DMS79 treated with DMSO at 0.1 percent for 48 hours (cell line): ENCODE measurements at places on chromosomes 7 and 10.

DNA sequence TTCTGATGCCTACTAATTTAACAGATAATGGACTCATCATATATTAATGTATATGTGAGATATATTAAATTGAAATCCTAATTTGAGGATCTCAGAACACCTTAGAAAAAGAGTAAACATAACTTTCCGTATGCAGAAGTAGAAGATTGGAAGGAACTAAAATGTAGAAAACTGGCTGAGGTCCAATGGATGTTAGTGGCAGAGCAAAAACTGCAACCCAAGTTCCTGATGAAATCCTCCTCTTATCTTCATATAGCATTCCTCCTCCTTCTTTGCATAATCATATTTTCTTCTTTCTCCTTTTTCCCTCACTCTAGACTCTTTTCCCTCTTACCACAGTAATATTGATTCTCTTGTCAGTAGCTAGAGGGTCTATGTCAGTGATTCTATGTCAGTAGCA is 6.0 kb downstream of the INA start:
- no peak for DNase-seq

GRCh38 chr7:69678494-69679187 is 80.4 kb downstream of the AUTS2 start:
- no peak for DNase-seq

GRCh38 chr10:109259293-109259692 is 664.0 kb downstream of the XPNPEP1 start:
- no peak for DNase-seq

GRCh38 chr7:151509670-151510333 is 9.9 kb downstream of the RHEB start:
- peak; percentile 45 for DNase-seq

GRCh38 chr10:110212119-110213006 is 5.0 kb downstream of the MXI1 start:
- DNase-seq = no peak

DNA sequence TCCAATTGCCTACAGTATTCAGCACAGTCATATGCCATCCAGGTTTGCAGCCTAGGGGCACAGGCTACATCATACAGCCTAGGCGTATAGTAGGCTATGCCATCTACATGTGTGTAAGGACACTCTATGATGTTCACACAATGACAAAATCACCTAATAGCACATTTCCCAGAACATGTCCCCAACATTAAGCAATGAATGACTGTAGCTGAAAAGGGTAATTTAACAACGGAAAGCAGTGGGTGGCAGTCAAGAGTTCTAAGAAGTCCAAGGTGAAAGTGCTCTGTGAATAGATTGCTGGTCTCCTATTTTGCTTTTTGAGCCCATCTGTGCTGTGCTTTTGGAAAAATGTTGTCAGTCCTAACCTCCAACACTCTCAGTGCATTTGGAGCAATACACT is 162.6 kb downstream of the KLF6 start:
- no peak for DNase-seq

GRCh38 chr7:36840904-36841303 is 116.6 kb upstream of the AOAH start:
- no peak for DNase-seq

- DNase-seq = no peak
Measured at GRCh38 chr7:52670608-52671225, 364.7 kb upstream of the POM121L12 start.

GRCh38 chr10:35351021-35351420 is 14.7 kb downstream of the CCNY start:
- DNase-seq = no peak

- DNase-seq = no peak
Measured at GRCh38 chr10:18666810-18667209, 7.6 kb downstream of the ARL5B start.

DNA sequence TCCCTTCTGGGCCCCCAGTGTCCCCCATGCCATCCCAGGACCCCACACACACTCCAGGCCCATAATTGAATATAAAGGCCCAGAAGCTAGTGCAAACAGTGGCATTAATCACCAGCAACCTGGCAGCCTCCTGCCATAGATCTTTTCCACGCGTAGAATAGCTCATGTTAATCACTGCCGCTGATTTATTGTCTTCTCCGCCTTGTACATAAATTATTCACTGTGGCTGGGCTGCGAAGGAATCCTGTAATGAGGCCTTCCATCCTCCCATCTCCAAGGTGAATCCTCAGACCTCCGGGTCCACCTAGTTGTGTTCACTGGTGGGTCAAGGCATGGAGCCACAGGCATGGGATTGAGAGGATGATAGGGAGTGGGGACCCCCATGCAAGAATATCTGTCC is 33.2 kb downstream of the KAZALD1 start:
- no peak for DNase-seq

DNA sequence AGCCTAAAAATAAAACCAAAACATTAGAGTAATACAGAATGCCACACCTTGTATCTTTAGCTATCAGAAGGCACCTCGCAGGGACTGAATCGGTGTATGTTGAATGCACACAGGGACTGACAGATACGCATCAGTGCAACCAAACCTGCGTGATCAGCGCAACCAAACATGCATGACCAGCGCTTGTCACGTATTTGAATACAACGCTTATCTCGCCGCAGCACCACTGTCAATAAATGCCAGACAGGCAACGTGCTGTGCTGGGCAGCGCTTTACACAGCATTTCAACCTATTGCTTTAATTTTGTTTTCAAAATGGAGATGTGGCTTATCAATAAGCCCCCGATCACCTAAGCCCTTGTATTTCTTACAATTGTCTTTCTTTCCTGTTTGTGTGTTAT is 242.4 kb downstream of the SFMBT2 start:
- no peak for DNase-seq

DNA sequence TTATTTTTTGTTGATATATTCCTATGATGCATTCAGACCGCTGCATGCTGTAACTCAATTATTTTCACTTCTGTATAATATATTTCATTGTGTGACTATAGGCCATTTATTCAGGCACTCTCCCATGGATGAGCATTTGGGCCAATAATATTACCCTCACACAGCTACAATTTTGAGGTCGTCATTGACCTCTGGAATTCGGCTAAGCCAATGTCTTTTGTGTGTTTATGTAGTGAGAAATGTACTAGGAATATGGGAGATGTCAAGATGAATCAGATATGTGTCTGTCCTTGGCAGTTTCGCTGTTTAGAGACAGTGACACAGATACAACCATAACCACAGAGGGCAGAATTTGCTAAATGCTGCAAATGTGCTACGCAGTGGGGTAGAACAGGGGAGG is 474.2 kb downstream of the ADRA2A start:
- DNase-seq = no peak

- DNase-seq = no peak
Measured at GRCh38 chr7:111174510-111174909, 83.6 kb downstream of the LRRN3 start.

DNA sequence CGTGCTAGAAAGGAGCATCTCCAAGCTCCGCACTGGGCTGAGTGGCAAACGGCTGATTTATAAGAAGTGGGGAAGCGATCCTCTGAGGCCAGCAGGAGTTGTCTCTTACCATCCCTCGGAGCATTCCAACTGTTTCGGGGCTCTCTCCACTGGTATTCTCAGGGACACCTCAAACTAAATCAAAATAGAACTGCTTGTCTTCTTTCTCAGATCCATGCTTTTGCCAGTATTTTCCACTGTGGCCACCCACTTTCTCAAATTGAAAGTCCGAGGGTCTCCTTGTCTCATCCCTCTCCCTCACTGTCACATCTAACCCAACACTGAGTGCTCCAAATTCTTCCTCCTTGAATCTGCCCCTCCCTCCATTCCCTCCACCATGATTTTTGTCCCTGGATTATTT is 83.2 kb upstream of the LEP start:
- DNase-seq = no peak

DNA sequence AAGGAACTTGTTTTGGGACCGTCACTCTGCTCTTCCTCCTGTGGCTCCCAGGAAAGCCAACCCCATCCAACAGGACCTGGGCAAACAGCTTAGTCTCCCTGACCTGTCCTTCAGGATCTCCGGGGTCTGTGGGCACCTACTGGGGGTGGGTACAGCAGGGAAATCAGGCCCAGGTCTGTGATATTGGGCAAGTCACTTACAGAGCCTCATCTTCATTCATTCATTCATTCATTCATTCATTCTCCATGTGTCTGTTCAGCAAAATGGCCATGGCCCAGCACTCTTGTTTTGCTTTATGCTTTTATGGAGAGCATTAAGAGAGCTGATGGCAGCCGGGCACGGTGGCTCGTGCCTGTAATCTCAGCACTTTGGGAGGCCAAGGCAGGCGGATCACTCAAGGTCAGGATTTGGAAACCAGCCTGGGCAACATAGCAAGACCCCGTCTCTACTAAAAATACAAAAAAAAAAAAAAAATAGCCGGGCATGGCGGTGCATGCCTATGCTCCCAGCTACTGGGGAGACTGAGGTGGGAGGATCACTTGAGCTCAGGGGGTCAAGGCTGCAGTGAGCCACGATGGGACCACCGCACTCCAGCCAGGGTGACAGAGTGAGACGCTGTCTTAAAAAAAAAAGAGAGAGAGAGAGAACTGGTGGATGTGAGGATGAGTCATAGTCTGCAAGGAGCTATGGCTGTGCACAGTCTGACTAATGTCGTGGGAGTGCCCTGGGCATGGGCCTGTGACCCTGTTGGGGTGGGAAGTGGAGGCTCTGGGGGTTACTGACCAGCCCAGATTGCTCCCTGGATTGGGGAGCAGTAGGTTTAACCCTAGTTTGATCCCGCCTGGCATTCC is 54.3 kb downstream of the CLIP2 start:
- no peak for DNase-seq

DNA sequence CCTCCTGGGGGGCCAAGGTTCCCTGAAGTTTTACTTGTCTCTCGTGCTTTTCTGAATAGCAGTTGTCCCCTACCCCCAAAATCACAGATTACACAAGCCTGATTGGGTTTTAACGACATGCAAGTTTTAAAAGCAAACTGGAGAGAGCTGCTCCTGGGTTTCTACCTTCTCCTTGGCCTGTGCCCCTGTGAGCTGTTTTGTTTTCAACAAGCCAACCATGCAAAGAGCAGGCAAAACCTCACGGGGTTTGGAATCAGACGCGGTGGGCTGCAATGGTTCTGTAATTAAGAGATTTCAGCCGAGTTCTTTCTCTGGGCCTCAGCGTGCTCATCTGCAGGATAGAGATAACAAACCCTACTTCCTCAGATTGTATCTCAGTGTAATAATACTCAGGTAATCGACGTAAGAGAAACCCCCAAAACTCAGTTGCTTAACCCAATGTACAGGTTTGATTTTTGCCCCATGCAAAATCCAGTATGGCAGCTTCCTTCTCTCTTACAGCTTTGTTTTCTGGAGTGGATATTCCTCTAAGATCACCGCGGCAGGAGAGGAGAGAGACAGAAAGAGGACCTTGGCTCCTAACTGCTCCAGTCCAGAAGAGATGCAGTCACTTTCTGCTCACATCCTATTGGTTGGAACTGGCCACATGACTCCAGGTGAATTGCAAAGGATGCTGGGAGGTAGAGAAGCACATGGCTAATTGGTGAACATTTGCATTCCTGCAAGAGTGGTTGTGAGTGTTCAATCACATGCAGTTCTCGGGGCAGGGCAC is 42.0 kb downstream of the MYL10 start:
- DNase-seq = no peak

- DNase-seq = no peak
Measured at GRCh38 chr7:92684274-92684673, 94.1 kb upstream of the FAM133B start.

DNA sequence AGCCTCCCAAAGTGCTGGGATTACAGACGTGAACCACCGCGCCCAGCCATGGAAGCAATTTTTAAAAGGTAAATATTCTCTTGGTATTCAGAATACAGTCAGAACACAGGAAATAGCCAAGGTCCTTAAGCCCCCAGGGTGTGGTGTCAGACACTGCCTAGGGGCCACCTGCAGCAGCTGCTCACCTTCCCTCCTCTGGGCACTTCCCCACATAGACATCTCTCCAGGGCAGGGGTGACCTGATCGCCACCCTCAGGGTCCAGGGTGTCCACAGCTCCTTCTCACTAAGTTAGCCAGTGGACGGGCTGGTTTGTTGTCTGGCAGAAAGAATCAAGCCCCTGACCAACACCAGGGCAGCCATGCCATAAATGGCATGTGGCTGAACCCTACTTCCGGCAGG is 15.9 kb downstream of the URGCP start:
- DNase-seq = no peak

- no peak for DNase-seq
Measured at GRCh38 chr10:83541046-83541445, 598.3 kb upstream of the GHITM start.

GRCh38 chr7:101531726-101532357 is 97.3 kb downstream of the MYL10 start:
- DNase-seq = no peak

GRCh38 chr7:127251465-127252376 is 1.0 kb downstream of the GRM8 start:
- DNase-seq = peak; percentile 62

- no peak for DNase-seq
Measured at GRCh38 chr10:61629576-61629975, 33.2 kb upstream of the CABCOCO1 start.

DNA sequence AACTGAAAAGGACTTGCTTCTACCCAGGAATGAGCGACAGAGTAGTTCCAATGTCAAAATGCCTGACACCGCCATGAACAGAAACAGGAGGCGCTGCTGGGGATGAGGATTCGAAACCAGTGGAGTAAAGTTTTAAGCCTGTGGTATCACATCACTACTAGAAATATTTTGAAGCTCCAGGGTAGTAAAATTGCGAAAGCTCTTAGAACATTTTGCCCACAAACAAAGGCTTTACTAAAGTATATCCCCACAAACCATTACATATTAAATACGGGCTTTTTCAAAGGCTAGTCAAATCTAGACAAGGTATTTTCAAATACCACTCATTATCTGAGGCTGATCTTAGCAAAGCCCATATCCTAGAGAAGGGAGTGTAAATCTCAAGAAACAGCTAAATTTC is 2.4 kb downstream of the PRDX3 start:
- no peak for DNase-seq

GRCh38 chr7:135744938-135745702 is 3.5 kb downstream of the FAM180A start:
- DNase-seq = no peak

GRCh38 chr7:112143582-112143981 is 62.6 kb downstream of the DOCK4 start:
- no peak for DNase-seq

- no peak for DNase-seq
Measured at GRCh38 chr7:36874041-36874440, 149.7 kb upstream of the AOAH start.

DNA sequence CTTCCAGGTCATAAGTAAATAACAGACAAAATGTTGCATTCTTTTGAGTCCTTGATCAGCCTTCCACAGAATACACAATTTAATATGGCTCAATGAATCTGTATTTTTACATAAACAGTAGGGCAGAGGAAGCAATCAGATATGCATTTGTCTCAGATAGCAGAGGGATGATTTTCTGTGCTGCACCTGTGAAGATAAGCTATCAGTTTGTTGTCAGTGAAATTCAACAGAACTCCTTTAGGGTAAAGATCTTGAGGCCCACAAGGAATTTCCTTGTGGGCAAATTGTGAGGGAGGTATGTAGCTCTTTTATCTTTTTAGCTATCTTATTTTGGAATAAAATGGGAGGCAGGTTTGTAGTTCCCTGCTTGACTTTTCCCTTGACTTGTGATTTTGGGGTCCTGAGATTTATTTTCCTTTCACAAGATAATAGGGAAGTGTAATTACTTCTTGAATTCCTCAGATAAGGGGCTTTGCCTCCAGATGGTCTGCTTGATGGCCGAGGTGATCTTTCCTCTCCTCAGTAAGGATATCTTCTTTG is 60.8 kb upstream of the CYP2C18 start:
- DNase-seq = no peak
